NCI-H1417 treated with DMSO at 0.1 percent for 48 hours (cell line): ENCODE measurements at places on chromosomes 6 and 20.

DNA sequence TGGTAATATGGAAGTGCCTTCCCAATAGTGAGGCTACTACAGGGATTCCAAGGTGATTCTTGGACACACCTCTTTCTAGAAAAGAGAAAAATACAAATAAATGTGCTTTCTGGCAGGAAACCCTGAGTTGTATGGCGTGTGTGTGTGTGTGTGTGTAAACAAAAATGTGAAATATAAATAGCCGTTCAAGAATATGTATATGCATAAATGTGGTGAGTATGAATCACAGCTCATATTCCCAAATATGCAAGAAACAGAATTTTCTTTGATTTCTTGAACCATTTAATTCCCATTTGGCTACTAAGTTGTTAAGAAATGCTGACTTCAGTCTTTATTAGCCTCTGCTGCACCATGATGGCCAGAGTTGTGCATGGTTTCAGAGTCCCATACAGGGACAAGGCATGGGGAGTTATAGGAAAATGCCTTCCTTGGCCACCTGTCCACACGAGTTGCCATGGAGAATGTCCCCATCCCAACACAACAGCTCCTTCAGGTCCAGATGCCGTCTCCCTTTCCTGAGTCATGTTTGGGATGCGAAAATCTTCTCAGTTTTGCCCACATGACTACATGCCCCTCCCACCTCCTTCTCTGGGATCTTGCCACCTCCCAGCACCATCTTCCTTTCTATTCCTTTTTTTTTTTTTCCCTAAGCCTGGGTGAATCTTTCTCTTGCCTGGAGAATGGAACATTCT lies 312.4 kb upstream of the ECI2 start:
- DNase-seq, result no peak

DNA sequence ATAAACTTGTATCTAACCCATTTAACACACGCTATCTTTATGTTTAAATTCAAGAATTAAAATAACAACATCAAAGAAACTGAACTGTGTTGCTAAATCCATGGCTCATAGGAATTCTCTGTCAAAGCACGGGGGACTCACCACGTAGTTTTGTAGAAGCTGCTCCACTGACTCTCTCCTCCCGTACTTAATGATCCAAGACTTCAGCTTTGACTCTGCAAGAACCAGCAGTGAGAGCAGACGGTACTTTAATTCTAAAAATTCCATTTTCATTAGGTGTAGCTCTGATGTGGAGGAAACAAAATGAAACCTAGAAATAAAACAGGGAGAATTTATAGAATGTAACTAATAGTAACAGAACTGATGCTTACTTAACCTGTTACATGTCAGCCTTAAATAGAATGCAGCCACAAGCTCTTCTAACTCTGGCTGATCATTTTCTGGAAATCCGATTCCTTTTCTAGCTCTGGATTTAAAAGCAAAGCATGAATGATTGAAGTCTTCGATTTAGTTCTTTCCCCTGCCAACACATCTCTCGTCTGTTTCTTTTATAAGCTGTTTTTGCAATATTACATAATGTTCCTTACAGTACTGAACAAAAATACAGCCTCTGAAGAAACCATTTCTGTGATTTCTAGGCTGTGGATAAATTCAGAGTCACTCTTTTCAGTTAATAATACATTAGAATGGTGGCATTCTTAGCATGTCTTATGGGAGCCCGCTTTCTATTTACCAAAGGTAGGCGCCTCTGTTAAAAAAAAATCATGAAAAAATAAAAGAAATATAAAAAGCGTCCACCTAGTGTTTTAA lies 165.5 kb downstream of the SYNE1 start:
- DNase-seq, result no peak

DNA sequence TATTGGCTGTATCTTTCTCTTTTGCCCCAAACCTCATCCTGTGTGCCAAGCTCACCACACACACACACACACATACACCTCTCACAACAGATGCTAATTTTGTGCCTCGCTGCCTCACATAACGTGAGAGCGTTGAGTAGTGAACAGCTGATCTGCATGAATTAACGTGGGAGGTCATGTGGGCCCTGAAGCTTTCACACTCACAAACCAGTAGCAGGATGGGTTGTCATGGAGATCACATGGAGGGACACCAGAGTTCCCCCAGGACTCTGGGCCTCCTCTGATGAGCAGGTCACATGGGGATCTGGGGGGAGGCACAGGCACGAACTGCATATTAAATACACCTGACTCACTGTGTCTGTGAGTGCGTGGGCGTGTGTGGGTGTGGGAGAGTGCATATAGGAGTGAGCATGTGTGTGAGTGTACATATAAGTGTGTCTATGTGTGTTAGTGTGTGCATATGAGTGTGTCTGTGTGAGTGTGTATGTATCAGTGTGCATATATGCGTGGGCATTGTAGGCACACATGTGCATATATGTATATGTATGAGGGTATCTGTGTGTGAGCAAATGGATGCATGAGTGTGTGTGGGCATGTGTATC lies 62.7 kb upstream of the SULF2 start:
- DNase-seq, result no peak

DNA sequence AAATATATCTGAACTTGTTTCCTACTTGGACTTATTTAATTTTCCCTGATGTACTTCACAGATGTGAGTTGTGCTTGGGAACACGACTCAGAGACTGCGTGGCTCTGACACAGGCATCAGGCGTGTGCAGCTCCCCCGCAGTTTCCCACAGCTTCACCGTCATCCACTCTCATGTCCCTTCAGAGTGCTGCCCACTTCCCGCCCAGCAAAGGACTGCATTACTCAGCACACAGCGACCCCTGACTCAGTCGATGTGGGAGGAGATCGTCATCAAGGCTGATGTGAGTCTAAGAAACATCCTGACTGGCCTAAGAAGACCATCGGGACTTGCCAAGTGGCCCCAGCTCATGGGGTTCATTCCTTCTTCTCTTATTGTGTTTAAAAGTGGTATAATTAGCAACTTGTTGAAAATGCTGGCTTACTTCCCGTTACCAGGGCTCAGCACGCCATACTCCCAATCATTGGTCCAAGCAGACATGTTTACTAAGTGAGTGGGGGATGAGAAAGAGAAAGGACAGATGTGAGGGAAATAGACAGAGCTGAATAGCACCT lies 539.4 kb upstream of the JARID2 start:
- no peak for DNase-seq

GRCh38 chr20:35657271-35657670 lies 7.4 kb downstream of the CPNE1 start:
- no peak for DNase-seq

- no peak for DNase-seq
These were observed 612.4 kb upstream of the IMPG1 start for GRCh38 chr6:76684875-76685274.

DNA sequence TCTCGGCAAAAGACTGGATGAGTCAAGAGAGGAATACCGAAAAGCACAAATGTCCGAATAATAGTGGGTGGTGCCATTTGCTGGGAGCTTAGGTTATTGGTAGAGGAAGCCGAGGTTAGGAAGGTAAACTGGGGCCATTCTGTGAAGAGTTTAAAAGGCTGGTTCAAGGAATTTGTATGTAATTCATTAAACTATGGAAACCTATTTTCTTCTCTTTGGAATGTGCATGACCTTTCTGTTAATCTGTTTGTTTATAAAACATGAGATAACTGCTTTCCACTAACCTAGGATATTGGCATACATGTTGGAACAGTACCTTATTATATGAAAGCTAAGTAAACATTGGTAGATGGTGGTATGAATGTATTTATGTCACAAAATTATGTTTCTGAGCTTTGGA lies 71.8 kb downstream of the LCA5 start:
- DNase-seq, result no peak

DNA sequence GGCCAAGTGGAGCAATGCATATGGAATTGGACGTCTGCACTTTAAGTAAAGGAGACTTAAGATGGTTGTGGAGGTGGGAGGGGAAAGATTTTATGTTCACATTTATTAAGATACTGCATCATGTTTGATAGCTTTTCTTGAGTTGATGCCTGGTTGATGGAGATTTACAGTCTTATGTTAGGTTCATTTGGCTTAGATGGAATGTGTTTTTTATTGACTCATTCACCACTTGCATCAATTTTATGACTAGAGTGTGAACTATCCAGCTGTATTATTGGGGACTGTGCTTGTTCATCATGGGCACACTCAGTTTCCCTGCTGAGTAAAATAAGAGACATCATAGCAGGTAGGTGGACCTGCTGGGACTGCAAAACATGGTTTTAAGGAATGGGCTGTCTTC lies 91.2 kb upstream of the SCP2D1 start:
- no peak for DNase-seq

GRCh38 chr20:52303281-52303950 lies 111.8 kb upstream of the ZFP64 start:
- DNase-seq, result no peak

DNA sequence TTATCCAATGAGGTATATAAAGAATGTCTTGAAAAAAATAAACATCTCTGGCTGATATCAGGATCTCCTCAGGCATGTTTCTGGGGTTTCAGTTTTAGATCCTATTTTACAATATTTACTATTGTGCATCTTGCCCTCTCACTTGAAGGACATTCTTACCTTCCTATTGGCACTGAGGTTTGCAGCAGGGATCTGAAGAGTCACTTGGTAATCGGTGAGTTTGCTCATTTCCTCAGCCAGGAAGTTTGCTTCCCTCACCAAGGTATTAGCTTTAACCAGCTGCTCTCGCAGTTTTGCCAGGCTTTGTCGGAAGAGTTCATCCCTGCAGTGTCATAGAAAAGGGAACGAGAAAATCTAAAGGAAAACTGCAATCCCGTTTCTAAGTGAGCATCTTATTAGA lies 101.9 kb upstream of the NUP153 start:
- no peak for DNase-seq
